ENCODE measurements at places on chromosomes 4 and X.

DNA sequence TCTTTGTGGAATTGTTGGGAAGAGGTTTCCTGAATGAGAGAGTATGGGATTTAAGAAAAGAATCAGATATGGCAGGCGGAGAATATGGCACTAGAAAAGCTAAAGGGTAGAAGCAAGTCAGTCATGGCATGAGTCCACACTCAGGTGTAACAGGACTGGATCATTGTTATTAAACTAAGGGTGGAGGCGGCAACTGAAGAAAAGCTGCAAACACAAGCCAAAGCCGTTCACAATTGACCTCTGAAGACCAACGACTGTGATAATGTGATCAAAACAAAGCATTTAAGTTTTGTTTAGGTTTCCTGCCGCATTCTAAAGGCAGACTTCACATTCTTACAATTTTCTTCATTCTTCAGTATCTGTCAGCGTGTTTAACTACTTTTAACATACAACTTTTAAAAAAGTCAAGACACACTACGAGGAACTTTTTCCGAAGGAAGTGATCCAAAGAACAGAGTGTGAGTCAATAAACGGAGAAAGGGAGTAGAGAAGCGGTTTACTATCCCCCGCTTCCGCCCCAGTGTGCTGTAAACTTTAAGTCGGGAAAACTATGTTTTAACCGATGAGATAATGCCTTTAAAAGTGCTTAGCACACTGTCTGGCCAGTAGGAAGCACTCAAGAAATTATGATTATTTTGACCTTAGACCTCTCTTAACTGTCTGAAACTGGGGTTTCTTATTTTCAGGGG, 909 bp upstream of the SLAIN2 start:
- DNase-seq: peak; percentile 82

- no peak for DNase-seq
These were observed 19.9 kb downstream of the IQSEC2 start for GRCh38 chrX:53261355-53261972.

DNA sequence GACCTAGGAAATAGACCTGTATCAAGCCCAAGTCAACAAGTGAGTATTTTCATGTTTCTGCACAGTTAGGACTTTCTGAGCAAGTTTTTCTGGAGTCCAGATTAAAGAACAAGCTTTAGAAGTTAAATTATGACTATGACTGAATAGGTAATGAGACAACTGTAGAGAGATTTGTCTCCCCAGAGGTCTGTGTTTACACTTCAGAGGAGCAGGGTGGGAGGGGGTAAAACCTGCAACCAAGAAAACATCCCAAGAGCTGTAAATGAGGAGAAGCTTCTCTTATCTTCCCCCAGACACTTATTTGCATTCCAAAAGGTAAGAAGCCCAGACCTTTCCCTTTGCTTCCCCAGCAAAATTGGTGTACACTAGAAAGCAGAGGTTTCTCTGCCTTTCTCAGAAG, 22.1 kb upstream of the CEP135 start:
- DNase-seq: no peak

- DNase-seq: no peak
These were observed 69.6 kb downstream of the CD38 start for GRCh38 chr4:15847746-15848145.

DNA sequence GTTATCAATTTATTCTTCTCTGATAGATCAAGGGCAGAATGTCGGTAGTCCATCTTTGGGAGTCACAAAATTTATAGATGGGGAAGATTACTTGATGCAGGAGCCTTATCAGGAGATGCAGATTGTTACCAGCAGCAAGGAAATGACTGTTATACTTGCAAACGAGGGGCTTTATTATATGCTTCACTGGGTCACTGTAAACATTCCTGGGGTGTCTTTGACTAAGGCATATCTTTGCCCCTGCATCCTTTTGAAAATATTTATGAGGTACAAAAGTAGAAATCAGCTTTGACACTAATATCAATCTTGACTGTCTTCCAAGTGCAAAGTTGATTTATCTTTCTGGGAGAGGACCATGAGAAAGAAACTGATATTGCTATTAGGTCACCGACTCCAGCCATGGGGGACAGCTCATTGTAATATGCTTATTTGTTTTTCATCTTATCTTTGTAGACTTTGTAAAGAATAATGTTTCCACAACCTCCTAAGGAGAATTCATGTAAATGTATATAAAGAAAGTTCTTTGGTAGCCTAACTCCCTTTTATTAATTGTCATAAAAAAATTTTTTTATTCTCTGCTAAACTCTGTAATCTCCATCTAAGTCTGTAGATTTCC, 177.3 kb upstream of the EMCN start:
- DNase-seq: no peak

DNA sequence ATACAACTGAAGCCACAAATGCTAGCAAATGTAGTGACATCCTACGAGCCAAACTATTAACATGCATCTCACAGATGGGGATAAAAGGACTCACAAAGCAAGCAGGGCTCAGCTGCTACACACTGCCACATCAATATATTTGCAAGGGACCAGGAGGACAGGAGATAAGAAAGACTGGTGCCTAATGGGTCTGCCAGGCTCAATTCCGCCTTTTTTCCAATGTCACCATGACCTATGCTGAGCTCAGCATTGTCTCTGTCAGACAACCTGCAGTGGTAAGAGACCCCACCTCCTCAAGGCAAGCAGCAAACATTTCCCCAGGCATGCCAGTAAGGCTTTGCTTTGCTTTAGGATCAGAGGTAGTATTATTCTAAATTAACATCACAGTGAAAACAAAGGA, 435 bp downstream of the DCX start:
- DNase-seq: no peak

- no peak for DNase-seq
These were observed 1114.7 kb upstream of the PABPC4L start for GRCh38 chr4:135316266-135316779.

DNA sequence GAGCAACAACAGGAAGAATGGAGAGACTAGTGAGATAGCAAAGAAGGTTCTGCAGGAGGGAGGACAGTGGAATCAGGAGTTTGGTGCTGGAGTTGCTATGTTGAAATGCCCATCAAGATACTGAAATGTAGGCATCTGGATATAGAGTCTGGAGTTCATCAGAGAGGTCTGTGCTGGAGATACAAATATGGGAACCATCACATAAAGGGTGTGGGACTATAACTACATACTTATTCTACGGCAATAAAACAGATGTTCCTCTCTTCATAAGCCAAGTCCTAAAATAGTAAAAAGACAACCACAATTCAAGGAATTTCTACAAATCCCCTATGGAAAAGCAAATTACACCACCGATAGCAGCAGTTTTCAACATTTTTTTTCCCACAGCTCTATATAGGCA, 1.6 kb downstream of the MED14 start:
- DNase-seq: no peak

DNA sequence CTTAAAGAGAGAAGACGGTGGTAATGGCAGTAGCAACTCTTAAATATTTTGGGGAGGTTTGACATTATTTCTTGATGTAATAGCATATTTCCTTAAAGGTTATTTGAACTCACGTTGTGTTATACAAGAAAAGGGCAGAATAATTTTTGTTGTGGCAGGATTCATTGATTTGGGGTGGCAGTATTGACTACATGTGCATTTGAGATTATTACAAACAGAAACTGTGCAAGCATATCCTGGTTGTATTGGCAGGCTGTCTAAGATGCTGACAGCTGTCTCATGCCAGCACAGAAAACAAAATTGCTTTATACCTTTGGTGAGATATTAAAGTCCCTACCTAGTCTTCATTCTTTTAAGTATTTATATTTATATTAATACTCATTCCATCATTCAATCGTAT, 300.7 kb upstream of the MAGEC2 start:
- no peak for DNase-seq

DNA sequence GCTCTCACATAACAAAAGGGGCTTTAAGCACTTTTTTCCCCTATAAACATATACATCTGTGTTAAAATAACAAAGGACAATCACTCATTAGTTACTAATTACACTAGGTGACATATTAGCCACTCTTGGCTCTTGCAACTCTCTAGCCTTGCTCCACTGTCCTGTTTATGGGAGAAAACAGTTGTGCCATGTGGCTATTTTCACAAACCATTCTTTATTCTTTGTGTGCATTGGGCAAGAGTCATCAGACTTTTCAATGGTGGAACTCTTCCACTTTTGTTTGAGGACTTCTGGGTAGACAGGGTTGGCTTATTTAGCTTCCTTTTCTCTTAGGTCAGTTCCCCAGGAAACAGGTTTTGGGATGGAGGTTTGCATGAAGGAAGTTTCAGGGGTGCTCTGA, 16.0 kb upstream of the FAM149A start:
- no peak for DNase-seq

DNA sequence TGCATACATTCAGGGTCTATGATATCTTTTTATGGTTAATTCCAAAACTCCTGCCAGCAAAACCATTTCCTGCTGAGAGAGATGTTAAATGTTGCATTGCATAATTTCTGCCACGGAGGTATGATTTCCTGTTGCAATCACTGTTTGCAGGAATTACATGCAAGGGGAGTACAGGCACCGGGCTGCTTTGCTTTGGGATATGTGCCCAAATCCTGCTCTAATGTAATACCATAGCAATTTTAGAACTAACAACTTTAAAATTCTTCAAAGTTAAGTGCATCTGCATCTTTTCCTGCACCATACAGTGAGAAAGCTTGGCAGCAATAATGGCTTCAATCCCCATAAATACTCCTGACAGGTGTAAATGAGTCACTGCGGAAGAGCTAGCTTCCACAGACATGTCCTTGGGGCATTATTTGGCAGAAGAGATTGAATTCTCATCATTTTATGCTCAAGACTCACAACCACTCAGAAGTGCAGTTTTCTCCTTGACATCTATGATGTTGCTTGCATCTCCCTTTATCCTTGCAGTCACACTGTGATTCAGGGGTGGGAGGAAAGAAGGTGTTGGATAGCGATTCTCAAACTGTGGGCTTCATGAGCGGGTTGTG, 29.6 kb downstream of the TRIM2 start:
- DNase-seq: peak; percentile 94

GRCh38 chr4:142128529-142128928, 492.1 kb downstream of the IL15 start:
- no peak for DNase-seq

DNA sequence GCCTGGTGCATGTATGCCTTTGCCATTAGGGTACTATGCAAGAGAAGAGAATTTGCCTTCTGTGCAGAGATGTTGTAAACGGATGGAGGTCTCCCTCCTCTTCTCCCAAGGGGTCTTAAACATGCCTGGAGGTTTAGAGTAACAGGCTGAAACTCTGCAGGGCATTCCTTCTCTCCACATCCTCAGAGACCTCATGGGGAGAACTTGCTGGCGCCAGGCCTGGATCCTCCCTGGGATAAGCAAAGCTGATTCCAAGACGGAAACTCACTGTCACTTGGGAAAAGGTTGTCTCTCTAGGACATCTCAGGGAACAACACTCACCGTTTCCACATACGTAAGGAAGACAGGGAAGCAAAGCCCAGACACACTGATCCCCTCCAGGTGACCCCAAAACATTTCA, 76.9 kb upstream of the GPM6B start:
- DNase-seq: no peak

DNA sequence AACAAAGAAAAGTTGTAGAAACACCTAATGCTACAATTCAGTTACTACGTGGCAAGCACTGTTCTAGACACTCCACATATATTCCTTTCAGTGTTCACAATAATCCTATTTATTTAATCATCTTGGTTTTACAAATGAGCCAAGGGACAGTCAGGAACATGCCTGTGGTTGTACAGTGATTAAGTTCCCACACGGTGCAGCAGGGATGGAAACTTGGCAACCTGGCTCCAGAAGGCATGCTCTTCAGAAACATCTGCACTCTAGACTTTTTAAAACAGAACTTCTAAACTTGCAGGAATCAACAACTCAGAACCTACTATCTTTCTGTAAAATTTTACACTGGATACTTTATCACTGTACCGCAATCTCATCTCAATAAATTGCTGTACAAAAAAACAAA, 32.1 kb downstream of the TAPT1 start:
- DNase-seq: no peak
